Heart left ventricle (tissue), 16 donors: ENCODE measurements at places on chromosomes 4 and X.

DNA sequence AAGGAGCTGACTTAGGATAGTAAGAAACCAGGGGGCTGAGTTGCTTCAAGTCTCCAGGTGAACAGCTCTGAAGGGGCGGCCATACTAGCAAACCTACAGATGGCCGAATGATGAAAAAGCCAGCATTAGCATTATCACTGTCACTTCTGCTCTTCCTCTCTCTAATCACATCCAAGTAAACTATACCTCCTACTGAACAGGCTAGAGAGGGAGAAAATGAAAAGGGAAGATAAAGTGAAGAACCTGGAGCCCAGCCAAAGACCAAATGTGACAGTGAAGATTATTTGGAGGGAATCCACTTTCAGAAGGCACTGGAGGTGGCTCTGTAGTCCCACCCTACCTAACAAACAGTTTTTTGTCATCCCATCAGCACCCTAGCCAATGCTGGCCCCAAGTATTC, 50.4 kb upstream of the PRPS1 start:
- no peak for DNase-seq

GRCh38 chr4:145132511-145133098, 34.5 kb downstream of the ABCE1 start:
- DNase-seq = no peak

DNA sequence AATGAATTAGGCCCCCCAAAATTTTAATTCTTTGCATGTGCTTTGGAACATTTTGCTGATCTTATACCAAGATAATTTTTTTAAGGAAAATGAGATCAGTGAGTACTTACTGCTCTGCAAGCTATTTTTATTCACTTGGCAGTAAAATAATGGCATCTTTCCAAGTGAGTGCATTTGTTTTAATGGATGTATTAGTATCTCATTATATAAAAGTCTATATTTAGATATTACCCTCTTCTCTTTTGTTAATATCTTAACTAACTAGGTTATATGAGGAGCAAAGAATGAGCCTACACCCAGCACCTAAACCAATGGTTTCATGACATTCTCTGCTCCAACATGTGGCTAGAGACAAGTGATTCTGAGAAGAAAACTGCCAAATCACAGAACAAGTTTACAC, 21.1 kb upstream of the ARAF start:
- no peak for DNase-seq

DNA sequence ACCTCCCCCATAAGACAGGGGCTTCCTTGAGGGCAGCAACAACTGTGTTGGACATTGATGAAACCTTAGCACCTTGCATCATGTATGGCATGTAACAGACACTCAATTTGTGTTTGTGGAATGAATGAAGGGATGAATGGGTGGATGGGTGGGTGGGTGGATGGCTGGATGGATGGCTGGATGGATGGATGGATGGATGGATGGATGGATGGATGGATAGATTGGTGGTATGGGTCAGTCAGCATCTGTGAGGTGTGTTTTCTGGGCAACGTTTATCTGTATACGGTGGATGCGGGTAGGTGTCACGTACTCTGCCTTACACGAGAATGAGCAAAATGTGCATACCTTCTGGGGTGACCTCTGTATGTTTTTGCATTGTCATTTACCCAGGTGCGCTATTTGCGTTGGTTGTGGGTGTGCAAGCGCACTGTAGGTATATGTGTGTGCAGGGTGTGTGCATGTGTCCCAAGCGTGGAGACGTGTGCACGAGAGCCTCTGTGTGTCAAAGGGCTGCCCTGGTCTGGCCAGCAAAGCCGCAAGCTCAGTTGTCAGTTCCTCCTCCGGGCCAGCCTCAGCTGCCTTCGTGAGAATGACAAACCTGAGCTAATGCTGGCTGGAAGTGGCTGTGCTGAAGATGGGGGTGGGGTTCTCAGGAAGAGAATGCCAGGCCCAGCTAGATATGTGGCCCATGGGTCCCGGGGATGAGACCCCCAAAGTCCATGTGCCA, 26.5 kb downstream of the ELF4 start:
- no peak for DNase-seq

DNA sequence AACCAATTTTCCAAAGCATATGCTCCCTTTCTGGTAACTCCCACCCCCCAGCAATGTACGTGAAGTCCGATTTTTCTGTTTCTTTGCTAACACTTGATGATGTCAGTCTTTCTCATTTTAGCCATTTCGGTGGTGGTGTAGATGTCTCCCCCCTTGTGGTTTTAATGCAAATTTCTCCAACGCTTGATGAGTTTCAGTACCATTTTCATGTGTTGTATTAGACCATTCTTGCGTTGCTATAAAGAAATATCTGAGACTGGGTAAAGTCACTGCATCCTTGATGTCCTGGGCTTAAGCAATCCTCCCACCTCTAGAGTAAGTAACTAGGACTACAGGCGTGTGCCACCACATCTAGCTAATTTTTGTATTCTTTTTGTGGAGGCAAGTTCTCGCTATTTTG, 148.4 kb upstream of the VCX3A start:
- no peak for DNase-seq

DNA sequence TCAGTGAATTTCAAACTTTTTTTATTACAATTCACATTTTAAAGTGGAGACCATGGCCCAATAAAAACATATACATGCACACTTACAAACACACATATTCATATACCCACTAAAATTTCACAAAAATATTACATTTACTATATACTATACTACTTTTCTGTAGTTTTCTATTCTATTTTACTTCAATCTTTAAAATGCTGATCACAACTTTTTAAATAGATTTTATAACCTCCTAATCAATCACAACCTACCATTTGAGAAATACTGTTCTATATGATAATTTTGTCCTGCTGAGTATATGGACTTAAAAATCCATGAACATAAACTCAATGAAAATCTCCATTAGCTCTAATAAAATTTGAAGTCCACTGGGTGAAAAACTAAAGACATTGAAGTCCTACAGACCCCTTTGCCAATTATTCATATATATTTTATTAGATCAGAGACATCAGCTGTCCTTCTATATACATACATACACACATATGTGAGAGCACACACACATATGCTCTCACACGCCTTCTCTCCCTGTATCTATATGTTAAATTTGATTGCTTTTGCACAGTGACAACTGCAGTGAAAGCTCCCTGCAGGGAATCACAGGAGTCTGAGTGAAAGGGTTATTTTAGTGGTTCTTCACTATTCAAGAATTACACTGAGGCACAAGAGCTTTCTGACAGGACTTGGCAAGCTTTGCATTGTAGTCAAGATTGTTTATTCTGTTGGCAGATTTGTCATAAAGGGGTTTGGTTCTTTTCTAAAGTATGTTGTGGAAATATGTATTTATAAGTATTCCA, 46.7 kb upstream of the PRDM8 start:
- no peak for DNase-seq

DNA sequence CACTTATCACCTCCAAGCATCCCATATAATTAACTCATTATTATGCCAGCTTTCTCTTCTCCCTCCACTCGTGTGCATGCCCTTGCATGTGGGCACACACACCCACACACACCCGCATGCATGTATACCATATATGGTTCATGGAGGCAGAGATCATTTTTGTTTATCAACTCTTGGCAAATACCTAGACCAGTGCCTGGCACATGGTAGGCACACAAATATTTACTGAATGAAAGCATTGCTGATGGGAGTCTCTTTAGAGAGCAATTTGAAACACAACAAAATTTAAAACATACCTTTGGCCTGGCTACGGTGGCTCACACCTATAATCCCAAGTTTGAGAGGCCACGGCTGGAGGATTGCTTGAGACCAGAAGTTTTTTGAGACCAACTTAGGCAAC, 51.1 kb upstream of the SLC10A4 start:
- DNase-seq = no peak

DNA sequence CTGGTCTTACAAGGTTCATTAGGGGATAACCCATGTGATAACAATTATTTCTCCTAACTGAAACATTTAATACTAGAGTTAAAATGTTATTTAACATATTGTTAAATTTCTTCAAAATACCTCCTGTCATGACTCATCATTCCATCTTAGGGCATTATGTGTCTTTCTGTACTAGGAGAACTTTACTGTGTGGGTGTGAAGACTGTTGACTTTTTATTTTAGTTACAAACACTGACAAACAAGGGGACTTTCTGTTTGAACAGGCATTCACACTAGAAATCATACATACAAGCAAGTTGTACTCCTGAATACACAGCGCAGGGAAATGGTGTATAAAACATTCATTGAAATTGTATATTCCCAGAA, 175.9 kb downstream of the FBXW7 start:
- no peak for DNase-seq

GRCh38 chrX:150933945-150934350, 35.5 kb upstream of the CD99L2 start:
- no peak for DNase-seq

DNA sequence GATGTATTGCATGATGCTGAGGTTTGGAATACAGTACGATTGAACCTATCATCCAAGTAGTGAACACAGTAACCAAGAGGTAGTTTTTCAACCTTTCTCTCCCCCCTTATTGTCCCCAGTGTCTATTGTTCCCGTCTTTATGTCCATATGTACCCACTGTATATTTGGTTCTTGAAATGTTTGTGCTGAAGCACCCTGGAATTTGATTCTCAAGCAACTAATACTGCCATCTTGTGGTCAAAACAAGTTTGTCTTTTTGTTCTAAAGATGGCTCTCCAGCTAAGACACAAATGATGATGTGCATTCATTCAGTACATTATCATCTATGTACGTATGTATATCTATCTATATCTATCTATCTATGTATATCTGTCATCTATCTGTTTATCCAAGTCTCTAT, 33.5 kb upstream of the DCX start:
- DNase-seq = no peak

GRCh38 chr4:27442146-27442545, 581.5 kb downstream of the STIM2 start:
- no peak for DNase-seq

DNA sequence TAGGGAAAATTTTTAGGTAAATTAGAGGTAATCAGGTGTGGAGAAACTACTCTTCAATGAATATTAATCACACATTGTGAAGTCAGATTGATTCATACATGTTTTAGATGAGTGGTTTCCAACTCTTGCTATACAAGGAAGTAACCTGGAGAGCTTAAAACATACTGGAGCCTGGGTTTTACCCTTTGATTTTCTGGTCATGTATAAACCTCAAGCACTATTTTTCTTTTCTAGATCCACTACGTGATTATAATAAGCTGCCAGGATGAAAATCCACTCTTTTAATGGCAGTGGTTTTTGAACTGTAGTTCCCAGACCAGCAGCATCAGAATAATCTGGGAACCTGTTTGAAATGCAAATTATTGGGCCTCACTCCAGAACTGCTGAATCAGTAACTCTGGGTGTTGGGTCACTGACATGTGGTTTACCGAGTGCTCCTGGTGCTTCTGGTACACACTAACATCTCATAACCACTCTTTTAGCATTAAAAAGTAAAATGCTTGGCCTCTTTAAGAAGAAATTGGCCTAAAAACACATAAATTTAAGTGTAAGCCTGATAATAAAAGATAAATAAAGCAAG, 63.4 kb downstream of the DCAF12L1 start:
- no peak for DNase-seq
